ENCODE measurements at places on chromosomes 5 and 9.

DNA sequence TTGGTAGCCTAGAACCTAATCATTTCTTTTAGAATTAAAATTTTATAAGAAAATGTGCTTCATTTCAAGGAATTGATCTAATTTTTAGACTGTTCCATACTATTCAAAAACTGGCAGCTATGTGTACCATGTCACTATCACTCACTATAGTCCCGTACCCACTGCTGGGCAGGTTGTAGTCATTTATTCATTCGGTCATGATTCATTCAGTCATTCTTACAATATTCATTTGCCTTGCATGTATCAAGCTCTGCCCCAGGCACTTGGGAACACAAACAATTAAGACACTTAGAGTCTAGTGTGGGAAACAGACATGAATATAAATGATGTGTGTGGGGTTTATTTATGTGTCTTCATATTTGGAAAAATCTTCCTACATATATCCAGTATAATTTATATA, 26.4 kb downstream of the TDRD7 start:
- DNase-seq: no peak

- no peak for DNase-seq
Measured at GRCh38 chr5:157607371-157608161, 32.0 kb upstream of the ADAM19 start.

GRCh38 chr5:111968459-111968858, 211.5 kb upstream of the NREP start:
- no peak for DNase-seq

DNA sequence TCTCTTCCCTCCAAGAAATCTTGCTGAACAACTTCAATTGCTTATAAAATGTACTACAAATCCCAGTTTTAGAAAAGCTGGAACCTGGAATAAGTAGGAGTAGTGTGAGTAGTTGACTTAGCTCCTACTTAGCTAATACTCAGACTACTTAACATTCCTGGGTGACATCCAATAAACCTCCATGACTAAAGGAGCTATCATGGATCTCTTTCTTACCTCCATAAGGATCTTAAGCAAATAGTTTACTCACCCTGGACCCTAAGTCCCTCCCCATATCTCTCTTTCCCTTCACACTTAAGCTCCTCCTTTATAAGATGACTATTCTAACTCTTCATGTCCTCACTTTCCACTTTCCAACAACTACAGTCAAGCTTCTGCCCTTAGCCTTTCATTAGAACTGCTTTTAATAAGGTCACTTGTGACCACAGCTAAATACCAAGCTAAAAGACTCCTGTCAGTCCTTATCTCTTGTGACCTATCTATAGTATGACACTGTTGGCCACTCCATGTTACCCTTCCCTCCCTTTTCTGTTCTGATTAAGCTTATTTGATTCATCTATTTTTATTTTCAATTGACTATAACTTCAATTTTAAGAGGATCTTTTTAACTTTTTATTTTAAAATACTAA, 194.9 kb downstream of the RFX3 start:
- no peak for DNase-seq

DNA sequence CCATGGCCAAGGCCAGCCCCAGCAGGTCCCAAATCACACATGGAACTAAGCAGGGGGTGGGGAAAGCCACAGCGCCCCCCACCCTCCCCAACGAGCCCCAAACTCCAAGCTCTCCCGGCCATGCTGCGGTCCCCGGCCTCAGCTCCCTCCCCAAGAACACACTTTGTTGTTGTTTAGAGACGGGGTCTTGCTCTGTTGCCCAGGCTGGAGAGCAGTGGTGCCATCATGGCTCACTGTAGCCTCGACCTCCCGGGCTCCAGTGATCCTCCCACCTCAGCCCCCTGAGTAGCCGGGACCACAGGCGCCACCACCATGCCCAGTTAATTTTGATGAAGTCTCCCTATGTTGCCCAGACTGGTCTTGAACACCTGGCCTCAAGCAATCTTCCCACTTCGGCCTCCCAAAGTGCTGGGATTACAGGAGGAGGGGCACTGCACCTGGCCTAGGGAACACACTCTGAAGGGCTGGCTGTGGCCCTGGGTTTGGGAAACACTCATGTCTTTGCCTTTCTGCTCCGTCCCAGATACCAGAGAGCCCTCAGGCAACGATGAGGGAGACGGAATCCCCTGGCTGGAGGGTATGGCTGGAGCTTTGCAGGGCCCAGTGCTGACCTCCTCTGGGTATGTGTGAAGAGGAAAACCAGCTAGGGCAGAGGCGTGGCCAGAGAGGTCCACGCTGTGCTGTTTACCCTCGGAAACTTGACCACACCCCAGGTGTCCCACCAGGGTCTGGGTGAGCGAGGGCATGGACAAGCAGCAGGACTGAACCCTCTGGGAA, 53.2 kb upstream of the UBAC1 start:
- DNase-seq: no peak

DNA sequence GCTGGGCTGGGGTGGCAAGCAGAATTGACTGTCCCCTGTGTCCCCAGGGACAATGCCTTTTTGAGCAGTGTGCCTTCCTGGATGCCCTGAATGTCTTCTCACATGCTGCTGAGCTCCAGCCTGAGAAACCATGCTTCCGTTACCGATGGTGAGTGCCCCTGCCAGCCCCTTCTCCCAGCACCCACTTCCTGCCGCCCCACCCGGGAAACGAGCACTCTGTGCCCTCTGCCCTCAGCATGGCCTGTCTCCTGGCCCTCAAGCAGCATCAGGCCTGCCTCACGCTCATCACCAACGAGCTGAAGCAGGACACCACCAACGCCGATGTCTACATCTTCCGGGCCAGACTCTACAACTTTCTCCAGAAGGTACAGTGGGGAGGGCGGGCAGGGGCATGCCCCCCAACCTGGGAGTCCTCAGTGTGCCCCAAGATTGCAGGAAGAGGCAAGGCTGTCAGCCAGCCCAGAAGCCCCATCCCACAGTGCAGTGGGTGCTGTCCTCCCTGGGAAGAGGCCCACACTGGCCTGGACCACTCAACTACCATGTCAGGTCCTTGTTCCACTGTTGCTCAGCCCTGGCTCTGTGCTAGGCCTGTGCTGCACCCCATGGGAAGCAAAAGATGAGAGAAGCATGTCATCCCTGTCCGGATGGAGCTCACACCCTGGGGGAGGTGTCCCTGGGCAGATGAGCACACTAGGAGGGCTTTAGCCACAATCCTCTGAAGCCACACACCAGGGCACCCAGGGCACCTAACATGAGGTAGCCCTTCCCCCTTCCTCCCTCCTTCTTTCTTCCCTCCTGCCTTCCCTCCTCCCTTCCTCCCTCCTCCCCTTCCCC, 4.4 kb downstream of the TTC16 start:
- no peak for DNase-seq

- DNase-seq: peak; percentile 22
Measured at GRCh38 chr9:129500161-129500862, 120.6 kb downstream of the C9orf50 start.

- no peak for DNase-seq
Measured at GRCh38 chr5:120150770-120151169, 313.3 kb upstream of the PRR16 start.

DNA sequence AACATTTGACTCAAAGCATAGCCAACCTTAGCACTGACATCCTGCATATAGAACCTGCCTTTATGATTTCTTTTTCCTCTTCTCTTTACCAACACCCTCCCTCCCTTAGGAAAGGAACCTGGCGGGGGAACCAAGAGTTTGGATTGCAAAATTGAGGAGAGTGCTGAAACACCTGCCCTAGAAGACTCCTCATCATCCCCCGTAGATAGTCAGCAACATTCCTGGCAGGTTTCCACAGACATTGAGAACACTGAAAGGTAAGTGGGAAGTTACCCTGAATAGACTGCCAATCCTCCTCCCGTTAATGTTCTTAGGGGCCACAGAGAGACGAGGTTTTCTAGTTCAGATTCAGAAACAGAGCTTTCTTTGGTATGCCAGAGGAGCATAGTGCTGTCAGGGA, 88.8 kb downstream of the RGS7BP start:
- DNase-seq: no peak

DNA sequence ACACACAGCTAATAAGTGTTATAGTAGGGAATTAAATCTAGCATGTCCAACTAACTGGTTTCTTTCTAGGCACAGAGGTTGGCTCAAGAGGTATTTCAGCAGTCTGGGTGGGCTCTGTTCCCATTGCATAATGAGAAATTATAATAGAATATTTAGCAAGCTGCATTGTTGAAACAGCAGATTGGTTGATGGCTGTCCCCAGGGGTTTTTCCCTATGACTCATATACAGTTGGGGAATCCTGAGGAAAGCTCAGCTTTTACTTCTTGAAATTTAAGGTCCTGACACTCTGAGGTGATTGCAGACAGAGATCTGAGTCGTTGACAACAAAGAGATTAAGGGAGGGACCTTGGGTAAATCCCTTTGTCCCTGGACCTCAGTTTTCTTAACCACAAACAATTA, 38.3 kb upstream of the TNFSF8 start:
- DNase-seq: no peak

DNA sequence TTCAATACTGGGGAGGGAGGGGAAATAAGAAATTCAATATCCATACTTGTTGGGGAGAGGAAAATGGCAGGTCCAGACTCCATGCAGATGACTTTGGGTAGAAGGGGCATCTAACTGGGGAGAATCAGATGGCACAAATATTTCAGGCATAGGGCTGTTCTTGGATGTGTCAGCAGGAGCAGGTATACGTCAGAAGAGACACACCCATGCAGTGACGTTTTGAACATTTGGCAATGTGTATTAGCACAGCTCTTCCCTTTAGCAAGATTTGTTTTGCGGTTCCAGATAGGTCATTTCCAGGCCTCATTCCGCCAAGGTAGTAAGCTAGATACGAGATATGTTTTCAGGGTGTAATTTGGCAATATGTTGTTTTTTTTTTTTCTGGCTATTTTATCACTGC, 187.2 kb upstream of the CDH10 start:
- DNase-seq: no peak

DNA sequence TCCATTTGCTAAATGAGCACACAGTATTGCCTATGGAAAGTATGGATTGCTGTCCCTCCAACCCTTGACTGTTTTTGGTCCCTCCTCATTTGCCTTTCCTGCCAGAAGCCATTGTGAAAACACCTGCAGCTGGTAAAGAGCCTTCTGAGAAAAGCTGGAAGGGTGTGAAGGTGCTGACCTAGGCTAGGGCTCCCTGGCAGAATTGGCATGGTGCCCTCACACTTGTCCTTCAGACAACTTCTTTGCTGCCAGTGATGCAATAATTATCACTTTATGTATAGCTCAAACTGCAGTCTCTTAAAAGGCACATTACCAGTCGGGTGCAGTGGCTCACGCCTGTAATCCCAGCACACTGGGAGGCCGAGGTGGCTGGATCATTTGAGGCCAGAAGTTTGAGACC, 4.2 kb downstream of the TXNDC15 start:
- peak; percentile 22 for DNase-seq

GRCh38 chr9:136901516-136902258, 15.4 kb downstream of the TRAF2 start:
- no peak for DNase-seq
